Breast epithelium (tissue), 4 donors: ENCODE measurements at places on chromosomes 6 and 20. TPM values are rescaled to one million over a fixed set of nuclear protein-coding genes. Genes with fewer than 3 reads are reported as not detected.

The TFAP2A gene
- 25.2 TPM for total RNA-seq

The C6orf52 gene
- total RNA-seq: not detected

The TBP gene
- total RNA-seq: 20.6 TPM

The FBXO5 gene
- total RNA-seq: 4.0 TPM

The C6orf120 gene
- total RNA-seq: 33.4 TPM

- no peak for DNase-seq
Measured at GRCh38 chr20:36861625-36861874, 14.4 kb upstream of the TLDC2 start.

GRCh38 chr20:44494266-44494665 lies 18.6 kb downstream of the TTPAL start:
- no peak for DNase-seq

- no peak for DNase-seq
Measured at GRCh38 chr6:152087701-152088100, 280.2 kb downstream of the ESR1 start.

- no peak for DNase-seq
Measured at GRCh38 chr6:165231581-165232561, 77.5 kb downstream of the C6orf118 start.
